Activated naive CD8-positive, alpha-beta T cell treated with anti-CD3 and anti-CD28 coated beads for 36 hours (primary cell): ENCODE measurements at places on chromosomes 6 and 20.

- DNase-seq, result no peak
Observed at GRCh38 chr6:9620263-9620662, 794.6 kb downstream of the TFAP2A start.

DNA sequence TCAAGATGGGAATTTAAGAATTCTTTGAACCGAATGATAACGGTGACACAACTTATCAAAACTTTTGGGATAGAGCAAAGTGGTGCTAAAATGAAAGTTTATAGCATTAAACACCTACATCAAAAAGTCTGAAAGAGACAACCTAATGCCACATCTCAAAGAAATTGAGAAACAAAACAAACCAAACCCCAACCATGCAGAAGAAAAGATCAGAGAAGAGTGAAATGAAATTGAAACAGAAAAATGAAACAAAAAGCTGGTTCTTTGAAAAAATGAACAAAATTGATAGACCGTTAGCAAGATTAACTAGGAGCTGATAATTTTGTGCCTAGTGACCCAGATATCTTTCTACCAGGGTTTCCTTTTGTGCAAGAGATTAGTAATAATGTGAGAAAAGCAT lies 248.0 kb upstream of the EYS start:
- no peak for DNase-seq

- DNase-seq, result no peak
Observed at GRCh38 chr20:22762576-22763256, 178.3 kb upstream of the FOXA2 start.

DNA sequence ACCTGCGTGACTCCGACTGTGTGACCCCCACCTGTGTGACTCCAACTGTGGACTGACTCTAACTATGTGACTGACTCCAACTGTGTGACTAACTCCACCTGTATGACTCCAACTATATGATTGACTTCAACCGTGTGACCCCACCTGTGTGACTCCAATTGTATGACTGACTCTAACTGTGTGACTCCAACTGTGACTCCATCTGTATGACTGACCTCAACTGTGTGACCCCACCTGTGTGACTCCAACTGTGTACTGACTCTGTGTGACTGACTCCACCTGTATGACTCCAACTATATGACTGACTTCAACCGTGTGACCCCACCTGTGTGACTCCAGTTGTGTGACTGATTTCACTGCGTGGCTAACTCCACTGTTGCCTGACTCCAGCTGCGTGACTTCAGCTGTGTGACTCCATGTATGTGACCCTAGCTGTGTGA lies 38.6 kb downstream of the SYNJ2 start:
- DNase-seq, result no peak

- DNase-seq, result no peak
Observed at GRCh38 chr6:98840385-98840784, 6.0 kb downstream of the POU3F2 start.

DNA sequence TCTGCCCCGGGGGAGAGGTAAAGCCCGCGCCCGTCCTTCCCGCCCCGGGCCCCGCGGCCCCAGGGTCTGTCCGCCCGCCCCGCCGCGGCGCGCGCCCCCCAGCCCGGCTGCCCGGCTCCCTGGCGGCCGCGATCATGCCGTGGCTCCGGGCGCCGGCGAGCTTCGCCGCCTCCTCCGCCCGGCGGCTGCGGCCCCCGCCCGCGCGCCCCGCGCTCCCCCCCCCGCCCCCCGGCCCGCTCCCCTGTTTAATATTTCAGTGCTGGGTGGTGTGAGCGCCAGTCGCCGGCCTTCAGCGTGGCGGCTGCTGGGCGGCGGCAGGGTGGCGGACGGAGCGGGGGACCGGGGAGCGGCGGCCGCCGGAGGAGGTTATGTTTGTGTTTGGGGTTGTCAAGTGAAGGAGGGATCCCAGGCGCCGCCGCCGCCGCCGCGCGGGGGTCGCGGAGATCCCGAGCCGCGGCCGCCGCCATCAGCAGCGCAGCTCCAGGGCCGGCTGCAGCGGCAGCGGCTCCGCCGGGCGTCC lies at the start of gene HIVEP1:
HIVEP1 (plus strand) TSS at position 275 of the 520 bp plus-strand sequence. CDS start 3,317 bp downstream, outside the sequence.
- peak; percentile 60 for DNase-seq

DNA sequence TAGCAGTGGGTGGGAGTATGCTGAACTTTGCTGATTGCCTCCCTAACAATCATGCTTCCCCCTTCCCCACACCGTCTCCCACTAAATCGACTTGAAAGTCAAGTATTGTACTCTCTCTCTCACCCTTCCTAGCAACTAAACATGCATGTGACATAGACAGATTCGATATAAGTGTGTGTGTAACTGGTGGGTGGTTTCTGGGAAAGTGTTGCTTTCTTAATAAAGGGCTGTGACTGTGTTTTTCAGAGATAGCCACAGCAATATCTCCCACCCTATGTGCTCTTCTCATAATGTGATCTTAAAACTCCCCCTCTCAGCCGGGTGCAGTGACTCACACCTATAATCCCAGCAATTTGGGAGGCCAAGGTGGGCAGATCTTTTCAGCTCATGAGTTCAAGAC lies 49.3 kb upstream of the E2F3 start:
- DNase-seq, result no peak

DNA sequence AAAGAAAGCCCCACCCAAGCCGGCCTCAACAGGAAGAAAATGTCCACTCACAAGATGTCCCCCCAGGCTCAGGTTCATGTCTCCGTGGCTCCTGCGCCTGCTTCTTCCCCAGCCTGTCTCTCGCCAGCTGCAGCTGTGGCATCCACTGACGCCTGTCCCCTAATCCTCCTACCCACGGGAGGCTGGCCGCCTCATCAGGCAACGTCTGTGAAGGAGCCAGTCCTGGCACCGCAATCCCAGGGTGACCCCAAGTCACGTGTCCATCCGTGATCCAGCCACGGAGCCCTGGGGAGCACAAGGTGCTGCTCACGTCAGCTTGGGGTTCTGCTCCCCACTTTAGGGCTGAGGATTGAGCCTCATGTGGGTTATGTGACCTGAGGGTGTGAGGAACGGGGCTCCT lies 640.3 kb downstream of the CDH26 start:
- DNase-seq, result no peak

- DNase-seq, result peak; percentile 30
Observed at GRCh38 chr6:37171201-37171969, 1.4 kb downstream of the PIM1 start.

- no peak for DNase-seq
Observed at GRCh38 chr6:26180346-26180745, 93.1 kb downstream of the HFE start.

GRCh38 chr20:63831646-63831992 lies 555 bp upstream of the ZBTB46 start:
- no peak for DNase-seq

- DNase-seq, result no peak
Observed at GRCh38 chr20:59569305-59569704, 35.0 kb upstream of the PHACTR3 start.

- no peak for DNase-seq
Observed at GRCh38 chr20:9215539-9215938, 146.7 kb downstream of the PLCB4 start.

DNA sequence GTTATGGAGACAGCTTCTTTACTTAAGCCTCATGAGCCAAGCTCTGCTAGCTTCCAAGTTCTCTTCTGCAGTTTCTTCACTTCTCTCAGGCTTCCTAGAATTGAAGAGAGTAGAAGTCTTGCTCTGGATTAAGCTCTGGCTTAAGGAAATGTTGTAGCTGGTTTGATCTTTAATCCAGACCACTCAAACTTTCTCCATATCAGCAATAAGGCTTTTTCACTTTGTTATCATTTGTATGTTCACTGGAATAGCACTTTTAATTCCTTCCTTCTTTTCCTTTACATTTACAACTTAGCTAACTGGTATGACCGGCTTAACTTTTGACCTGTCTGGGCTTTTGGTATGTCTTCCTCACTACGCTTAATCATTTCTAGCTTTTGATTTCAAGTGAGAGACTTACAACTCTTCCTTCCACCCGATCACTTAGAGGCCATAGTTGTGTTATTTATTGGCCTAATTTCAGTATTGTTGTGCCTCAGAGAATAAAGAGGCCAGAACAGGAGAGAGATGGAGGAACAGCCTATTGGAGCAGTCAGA lies 236.6 kb upstream of the BMP2 start:
- no peak for DNase-seq

DNA sequence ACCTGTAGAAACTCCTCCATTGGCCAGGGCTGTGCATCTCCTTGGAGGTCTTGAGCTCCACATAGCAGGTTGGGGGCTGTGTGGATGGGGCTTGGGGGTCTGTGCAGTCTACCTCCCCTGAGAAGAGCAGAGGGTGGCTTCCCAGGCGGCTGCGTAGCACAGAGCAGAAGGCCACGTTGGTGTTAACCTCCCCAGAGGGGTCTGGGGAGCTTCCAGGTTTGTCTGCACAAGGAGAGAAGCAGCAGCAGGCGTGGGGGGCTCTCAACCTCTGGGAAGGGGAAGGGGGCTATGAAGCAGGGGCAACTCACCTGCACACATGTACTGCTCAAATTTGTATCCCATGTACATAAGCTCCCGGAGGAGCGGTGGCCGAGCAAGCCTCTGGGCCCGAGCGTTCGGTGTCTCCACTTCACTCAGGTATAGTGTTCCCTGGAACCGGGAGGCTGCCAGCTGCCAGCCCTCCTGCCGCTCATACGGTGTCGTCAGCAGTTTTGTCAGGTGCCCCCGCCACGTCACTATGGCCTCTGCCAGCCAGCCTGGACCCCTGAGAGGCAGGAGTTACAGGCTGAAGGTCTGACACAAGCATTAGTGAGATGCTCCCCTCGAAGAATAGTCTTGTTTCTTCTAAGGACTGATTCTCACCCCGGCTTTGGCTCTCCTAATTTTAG lies 1.2 kb downstream of the DXO start:
- DNase-seq, result no peak

- no peak for DNase-seq
Observed at GRCh38 chr6:119195848-119196247, 117.4 kb upstream of the FAM184A start.

DNA sequence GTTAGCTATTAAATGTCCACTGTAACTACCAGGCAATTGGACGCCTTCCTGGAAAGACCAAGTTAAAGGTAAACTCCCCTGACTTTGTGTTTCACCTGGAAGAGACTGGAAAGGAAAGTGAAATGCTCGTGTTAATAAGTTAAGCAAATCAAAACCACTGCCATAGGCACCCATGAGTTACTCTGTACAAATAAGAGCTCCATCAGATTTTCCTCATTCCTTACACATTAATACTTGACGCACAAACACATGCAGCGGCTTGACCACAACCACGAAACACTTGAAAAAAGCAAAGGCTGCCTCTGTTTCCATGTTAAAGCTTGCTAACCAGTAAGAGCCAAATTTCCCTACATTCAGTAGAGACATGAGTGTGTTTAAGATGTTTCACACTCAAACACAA lies 19.8 kb downstream of the GCM1 start:
- no peak for DNase-seq

GRCh38 chr20:32762754-32763201 lies 593 bp downstream of the DNMT3B start:
- no peak for DNase-seq

- DNase-seq, result peak; percentile 46
Observed at GRCh38 chr20:34522969-34523871, 7.0 kb downstream of the DYNLRB1 start.

GRCh38 chr20:8562356-8562755 lies 430.3 kb downstream of the PLCB1 start:
- DNase-seq, result no peak

GRCh38 chr20:10074513-10074912 lies 39.7 kb downstream of the ANKEF1 start:
- DNase-seq, result no peak

GRCh38 chr6:128235556-128235955 lies 284.8 kb downstream of the PTPRK start:
- no peak for DNase-seq

DNA sequence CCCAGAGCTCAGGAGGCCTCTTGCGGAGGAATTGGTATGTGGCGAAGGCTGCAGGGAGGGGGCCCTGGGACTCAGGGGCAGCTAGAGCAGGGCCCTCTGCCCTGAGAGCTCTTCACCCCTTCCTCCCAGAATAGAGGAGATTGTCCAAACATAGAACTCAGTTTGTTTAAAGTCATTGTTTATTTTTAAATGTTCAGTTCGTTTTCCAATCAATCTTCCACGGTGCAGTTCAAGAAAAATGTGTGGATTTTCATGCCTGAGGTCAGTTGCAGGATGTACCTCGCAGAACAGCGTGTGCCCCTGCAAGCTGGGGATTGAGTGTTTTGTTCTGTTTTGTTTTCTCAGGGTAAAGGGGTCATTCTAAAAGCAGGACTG lies 37.2 kb downstream of the MGME1 start:
- DNase-seq, result no peak

GRCh38 chr6:122075084-122075838 lies 324.2 kb upstream of the HSF2 start:
- no peak for DNase-seq

DNA sequence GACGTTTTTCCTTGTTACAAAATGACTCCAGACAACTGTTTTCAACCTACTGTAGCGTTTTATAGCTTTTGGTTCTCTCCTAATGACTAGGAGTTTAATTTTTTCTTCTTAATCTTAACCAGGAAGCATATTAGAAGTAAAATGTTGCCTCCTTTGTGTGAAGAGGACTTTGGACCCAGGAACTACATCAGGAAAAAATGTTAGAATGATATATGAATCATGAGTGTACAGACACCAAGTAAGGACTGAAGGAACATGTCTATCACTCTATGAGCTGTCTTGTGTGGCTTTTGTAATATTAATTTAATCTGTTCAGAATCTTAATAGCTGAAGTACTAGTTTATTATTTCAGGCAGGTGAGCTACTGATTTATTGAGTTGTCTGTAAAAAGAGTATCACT lies 71.0 kb upstream of the MARCKS start:
- no peak for DNase-seq

DNA sequence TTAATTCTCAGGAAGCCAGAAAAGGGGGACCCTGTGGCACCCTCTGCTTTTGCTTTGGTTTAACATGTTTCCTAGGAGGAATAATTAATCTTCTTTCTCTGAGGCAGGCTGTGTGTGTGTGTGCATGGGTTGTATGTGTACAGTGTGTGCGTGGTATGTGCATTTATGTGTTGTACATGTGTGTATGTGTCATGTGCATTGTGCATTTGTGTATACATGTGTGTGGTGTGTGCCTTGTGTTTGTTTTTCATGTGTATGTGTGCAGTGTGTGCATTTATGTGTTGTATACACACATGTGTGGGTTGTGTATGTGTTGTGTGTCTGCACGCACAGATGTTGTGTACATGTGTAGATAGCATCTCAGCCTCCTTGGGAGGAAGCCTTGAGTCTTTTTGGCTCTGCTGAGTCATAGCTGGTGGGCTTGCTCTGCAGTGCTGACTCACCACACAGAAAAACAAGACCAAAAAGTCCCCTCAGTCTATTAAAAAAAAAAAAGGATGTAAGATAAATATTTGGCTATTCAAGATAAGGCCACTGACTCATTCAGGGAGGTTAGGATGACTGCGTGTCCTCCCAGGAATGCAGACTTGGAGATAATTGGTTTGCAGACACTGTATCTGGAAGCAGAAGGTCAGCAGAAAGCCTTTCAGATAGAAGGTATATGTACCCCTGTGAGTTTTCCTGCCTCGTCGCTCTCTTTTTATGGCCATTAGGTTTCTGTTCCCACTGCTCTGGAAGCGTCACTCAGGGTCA lies 58.6 kb downstream of the SYNJ2 start:
- peak; percentile 25 for DNase-seq

DNA sequence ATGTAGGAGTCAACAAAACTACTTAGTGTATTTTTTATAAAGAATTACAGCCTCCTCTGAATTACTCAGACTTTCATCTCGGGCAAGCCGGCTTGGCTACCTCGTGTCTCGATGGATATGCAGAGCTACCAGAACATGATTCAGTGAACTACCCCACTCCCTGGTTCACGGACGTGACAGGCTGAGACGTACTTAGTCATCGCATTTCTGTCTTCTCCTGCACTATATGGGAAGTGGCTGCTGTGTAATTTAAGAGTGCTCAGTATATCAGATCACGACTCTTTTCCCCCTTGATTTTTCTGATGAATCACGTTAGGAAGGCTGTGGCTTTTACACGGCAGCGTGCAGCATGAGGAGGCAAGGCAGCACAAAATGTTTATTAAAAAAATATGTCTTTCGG lies 302.7 kb upstream of the ZFP64 start:
- peak; percentile 19 for DNase-seq
